ENCODE measurements at places on chromosomes 7 and 10.

DNA sequence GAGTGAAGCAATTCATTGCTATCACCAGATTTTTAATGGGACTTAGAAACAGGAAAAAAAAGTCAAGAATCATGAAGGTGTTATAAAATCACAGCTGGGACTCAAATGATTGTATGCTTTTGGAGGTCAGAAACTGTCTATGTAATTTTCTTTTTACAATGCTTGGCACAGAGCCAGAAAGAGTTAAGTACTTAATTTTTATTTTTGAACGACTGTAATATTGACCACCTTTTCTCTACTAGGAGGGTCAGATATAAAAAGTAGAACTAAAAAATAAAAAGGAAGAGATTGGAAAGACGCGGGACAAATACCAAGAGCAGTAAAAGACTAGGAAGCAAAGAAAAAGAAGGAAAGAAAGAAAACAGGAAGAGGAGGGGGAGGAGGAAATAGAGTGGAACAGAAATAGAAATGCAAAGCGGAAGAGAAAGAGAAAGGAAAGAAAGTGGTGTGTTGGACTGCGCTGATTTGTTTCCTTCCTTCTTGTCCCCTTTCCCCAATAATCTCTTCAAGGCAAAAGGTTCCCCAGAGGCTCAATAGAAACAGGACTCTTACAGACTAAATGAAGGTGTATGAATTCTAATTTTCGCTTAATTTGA is 23.2 kb upstream of the C1GALT1 start:
- DNase-seq: no peak

- DNase-seq: no peak
These were observed 3.5 kb downstream of the JAKMIP3 start for GRCh38 chr10:132069122-132069848.

DNA sequence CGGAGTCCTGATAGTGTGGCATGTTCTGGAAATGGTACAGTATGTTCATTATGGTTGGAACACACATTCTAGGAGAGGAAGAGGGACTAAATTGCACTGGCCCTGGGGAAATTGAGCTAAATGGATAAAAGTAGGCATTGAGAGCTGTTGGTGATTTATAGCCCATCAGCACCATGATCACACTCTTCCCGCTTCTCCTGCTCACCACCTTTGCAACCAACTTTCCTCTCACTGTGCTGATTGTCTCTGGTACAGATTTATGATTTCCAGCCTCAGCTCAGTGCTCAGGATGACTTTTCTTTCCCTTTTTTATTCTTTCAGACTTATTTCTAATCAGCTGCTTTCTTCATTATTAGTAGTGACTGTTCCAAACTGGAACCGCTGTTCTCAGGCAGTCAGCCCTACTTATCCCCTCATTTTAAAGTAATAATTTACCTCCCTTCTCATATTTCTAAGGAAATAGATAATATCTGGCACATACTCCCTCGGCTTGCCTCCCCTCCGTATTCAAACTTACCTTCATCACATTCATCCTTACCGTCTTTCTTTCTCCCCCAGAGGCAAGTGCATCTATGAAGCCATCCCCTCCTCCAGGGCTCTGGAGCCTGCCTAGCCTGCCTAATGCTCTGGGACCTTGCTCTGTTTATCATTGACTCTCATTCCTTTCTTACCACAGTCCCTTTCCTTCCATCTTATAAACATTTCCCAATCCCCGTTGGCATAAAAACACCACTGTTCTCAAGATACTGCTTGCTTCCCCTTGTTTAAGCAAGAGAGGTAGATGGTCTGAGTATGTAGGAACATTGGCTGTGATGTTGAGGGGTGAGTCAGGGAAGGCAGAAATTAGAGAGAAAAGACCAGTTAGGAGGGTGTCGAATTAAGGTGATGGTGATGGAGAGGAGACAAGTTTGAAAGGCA is 51.6 kb upstream of the RPA3 start:
- no peak for DNase-seq

GRCh38 chr10:107813451-107814162 is 649.1 kb upstream of the SORCS1 start:
- DNase-seq: no peak

GRCh38 chr10:70359017-70359550 is 23.3 kb downstream of the LRRC20 start:
- DNase-seq: no peak

DNA sequence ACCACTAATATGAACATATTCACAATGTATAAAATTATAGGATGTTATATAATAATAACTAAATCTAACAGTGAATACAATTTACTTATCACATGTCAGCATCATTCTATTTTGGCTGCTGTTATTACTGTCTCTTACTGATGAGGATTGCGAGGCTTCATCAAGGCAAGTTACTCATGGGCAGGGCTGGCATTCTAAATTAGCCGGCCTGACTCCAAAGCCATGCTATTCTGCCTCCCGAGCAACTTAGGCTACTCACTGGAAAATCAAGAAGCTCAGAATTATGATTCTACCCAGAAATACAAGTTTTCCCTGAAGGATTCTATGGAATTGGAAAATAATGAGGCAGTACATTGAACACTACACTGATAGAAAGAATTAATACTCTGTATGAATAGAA is 101.7 kb downstream of the ICA1 start:
- DNase-seq: no peak

GRCh38 chr10:5413012-5413938 is 918 bp downstream of the NET1 start:
- peak; percentile 26 for DNase-seq

DNA sequence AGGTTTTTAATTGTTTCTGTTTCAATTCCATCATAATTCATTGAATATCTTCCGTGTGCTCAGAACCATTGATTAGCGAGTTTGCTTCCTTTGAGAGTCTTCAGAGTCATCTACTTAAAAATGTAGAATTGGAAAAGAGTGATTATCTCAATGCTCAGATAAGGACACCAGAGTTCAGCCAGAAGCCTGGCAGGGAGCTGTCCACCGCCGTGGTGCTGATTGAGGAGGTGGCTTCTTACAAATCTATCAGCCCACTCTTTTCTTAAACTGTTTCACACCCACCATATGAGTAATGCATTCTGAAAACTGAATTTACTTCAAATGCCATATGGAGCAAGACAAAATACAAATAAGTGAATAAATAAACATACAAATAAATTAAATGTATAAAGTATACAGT is 79.3 kb downstream of the INSYN2A start:
- no peak for DNase-seq

DNA sequence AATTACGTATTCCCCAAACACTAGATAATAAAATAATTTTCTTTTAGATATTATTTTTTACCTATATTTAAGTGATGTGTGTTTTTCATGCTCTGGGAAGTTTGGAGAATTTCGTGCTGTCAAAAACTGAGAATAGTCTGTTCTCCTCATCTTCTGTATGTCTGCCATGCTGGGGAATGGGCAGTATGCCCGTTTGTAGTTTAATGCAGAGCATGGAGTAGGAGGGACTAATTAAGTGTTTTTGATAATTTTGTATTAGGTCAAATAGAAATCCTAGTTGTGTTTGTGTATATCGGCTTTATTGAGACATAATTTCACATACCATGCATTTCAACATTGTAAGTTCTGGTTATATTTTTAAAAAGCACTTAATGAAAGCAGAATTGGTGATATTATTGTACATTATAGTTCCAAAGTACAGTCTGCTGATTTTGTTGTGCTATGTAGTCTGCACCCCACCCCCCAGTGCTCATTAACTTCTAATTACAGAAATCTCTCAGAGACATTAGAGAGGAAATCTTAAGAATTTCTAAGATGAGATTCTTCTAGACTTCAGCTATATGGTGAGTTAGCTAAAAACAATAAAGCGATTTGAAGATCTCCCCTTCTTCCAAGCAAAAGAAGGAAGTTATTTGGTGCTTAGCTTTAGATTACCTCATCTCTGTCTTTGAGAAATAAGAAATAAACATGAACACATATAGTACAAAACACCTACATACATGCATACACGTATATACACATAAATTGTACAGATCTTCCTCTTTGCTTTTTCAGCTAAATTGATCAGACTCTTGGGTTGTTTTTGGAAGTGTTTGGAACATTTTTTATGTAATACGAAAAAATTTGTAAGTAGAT is 22.2 kb downstream of the ZRANB1 start:
- peak; percentile 10 for DNase-seq

DNA sequence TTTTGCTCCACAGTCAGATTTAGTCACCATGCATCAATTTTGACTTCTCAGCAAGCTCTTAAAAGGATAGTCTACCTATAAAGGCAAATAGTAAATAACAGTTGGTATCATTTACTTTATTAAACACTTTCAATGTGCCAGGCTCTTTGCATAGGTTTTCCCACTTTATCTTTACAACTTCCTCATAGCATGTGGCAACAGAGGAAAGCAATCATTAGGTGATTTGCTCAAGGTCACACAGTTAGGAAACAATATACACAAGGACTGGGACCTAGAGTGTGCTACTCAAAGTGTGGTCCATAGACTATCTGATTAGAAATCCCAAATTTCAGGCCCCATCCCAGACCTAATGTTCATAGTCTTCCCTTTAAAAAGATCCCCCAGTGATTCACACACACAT is 212.3 kb downstream of the MTERF1 start:
- DNase-seq: no peak

GRCh38 chr10:14056610-14057332 is 274.0 kb downstream of the FRMD4A start:
- no peak for DNase-seq

DNA sequence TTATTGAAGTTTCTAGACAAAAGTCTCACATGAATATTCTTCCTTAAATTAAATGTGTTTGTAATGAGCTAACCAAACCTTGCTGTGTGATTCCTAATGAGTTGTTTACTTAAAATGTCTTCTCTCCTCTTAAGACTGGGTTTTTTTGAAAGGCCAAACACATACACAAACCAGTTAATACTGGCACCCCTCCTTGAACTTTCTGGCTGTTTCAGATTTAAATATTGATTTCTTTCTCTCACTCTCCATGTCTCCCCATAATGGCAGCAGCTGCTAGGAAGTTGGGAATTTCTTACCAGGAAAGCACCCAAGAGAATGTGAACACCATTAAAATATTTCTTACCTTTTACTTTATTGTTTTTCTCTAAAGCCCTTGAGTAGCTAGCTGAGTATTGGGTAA is 11.4 kb upstream of the PTN start:
- DNase-seq: no peak

GRCh38 chr10:123373591-123373990 is 219.4 kb downstream of the BUB3 start:
- no peak for DNase-seq

GRCh38 chr10:69759641-69760040 is 42.1 kb upstream of the COL13A1 start:
- DNase-seq: no peak

DNA sequence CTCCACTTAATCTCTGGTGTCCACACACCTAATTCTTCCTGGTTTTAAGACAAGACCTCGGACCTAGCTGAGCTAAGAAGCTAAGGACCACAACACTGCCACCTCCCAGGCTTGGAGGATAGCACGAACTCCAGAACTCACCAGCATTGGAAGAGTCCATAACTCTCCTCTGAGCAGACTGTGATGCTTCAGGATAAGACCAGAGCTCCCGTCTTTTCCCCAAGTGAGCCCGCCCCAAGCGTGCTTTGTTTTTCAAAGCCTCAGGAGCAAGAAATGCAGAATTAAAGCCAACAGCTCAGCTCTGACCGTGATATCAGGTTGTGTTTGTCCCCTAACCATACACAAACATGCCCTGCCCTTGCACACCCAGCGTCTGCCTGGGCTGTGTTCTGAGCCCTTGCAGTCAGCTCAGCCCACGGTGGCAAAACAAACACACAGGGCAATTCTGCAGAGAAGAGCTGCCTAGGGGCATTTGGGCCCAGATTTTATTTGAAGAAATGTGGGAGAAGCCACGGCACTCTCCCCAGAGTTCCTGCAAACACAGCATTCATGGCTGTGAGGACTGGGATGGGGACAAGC is 145.4 kb downstream of the WDR11 start:
- DNase-seq: no peak

GRCh38 chr10:69160809-69161241 is 19.2 kb upstream of the SUPV3L1 start:
- no peak for DNase-seq

DNA sequence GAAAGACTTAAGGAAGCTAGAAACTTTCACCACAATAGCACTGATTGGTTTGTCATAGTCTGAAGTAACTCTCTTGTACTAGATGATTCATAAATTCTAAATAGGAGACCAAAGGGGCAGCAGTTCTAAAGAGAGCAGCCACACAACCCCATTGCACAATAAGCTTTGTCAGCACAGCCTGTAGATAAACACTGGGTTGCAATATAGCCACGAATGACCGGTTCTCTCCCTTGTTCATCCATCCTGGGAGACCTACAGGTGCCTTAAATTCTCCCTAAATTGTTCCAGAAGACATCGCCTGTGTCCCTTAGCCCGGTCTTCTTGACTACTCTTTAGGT is 167.0 kb downstream of the SNX13 start:
- DNase-seq: peak; percentile 95

- no peak for DNase-seq
These were observed 304.5 kb downstream of the SDHAF3 start for GRCh38 chr7:97422046-97422445.

- no peak for DNase-seq
These were observed 87.3 kb downstream of the C10orf105 start for GRCh38 chr10:71632200-71632820.

DNA sequence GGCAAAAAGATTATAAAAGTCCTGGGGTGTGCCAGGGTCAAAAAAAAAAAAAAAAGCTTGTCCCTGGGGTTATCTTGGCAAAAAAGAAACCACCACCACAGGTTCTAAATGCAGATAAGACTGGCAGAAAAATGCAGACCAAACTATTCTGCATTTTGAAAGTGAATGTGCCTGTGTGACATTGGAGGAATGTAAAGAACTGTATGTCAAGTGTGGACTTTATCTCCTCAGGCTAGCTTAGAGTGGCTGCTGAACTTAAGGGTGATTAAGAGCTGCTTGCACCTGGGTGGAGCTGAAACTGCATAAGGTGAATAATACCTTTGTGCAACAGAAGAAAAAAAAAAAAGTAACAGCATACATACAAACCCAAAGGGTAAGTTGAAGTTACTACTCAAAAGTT is 1.3 kb upstream of the NAPEPLD start:
- no peak for DNase-seq

GRCh38 chr10:132229834-132230556 is 43.2 kb downstream of the DPYSL4 start:
- no peak for DNase-seq

DNA sequence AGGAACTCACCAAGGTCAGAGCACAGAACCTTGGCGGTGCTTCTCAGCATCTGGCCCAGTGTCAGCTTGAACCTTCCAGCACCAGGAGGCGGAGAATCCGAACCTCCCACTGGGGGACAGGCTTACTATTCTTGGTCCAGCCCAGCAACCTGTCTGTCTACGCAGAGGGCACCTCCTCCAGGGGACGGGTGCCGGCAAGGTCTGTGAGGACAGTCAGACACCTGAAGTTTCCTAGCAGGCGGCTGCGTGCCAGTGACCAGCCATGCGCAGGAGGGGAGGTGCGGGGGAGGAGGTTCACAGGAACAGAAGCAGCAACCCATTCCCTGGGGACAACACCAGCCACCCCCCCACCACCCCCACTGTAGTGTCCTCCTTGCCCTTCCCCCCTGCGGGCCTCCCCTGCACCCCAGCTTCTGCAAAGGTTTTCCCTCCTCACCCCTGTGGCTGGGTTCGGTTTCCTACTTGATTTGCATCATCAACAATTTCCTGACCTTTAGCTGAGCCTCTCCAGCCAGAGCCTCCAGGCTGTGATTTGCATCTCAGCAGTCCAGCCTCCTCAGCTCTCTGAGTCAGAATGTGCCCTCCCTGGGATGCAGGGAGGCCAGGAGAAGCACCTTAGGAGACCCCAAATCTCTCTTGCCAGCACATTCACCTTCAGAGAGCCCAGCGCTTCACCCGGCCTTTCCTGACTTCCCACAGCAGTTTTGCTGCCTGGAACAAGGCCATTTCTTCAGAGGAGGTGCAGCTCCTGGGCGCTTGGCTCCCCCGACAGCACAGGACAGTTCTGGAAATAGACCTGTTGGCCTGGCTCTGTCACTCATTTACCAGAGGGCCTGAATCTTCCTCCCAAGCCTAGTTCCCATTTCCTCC is 107.5 kb upstream of the NPS start:
- DNase-seq: no peak

Measured in AML-193 (cell line).